ENCODE measurements at places on chromosomes 16 and 17. TPM values are rescaled to one million over a fixed set of nuclear protein-coding genes. Genes with fewer than 3 reads are reported as not detected.

The KRTAP4-4 gene
- total RNA-seq, result not detected

The ADGRG1 gene
- 5.6 TPM for total RNA-seq

The FOXN1 gene
- total RNA-seq, result not detected

- no peak for DNase-seq
These were observed 2.8 kb upstream of the NAT9 start for GRCh38 chr17:74778960-74779359.

DNA sequence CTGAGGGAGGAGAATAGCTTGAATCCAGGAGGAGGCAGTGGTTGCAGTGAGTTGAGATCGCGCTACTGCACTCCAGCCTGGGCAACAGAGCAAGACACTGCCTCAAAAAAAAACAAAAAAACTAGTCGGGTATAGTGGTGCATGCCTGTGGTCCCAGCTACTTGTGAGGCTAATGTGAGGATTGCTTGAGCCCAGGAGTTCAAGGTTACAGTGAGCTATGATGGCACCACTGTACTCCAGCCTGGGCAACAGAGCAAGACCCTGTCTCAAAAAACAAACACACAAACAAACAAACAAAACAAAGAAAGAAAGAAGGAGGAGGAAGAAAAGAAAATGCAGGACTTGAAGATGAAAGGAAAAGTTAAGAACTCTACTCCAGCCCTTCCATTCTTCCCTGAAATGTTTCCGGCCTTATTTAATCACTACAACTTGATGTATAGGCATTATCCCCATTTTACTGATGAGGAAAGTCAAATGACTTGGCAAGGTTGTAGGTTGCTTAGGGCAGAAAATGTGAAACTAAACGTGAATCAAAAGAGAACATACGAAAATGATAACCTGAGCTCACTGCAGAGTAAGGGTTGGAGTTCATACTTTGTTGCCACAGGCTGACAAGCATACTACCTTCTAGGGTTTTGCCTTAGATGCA, 30.0 kb downstream of the PSME3IP1 start:
- no peak for DNase-seq

- DNase-seq, result no peak
These were observed 4.1 kb downstream of the KRT31 start for GRCh38 chr17:41393294-41393693.

DNA sequence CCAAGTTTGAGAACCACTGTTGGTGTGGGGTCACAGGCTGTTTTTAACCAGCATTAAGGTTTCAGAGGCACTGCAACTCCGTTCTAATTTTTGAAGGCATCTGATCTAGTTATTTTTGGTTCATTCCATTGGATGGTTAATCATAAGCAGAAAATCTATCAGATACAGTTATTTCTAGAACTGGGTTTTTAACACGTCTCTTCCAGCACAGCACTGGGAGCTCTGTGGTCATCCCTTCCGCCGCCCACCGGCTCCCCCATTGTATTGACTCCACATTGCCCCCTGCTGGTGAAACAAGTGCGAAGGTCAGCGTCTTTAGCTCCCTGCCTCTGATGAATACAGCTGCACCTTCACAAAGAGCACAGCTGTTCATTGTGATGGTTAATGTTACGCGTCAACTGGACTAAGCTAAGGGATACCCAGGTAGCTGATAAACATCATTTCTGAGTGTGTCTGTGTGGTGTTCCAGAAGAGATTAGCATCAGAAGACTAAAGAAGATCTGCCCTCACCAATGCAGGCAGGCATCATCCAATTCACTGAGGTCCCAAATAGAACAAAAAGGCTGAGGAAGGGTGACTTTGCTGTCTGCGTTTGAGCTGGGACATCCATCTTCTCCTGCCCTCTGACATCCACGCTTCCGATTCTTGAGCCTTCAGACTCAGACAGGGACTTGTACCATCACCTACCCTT, 8.5 kb downstream of the CCL18 start:
- peak; percentile 54 for DNase-seq

- peak; percentile 25 for DNase-seq
These were observed 10.7 kb upstream of the DRC7 start for GRCh38 chr16:57683636-57684545.

- DNase-seq, result no peak
These were observed 47.8 kb upstream of the TBX2 start for GRCh38 chr17:61351745-61352407.

DNA sequence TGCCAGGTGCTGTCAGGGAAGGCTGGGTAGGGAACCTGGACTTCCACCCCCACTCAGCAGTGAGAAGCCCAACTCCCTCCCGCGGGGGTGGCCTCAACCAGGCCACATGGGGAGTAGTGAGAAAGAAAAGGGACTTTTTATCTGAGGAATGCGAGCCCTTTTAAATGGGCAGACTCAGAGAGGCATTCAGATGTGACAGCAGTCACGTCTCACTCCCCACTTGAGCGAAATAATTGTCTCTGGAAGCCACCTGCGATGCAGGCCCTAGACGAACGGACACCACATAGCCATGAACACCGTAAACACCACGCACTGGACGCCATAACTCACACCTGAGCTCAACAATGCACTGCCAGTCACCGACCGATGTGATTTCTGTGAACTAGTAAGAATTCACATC, 11.9 kb upstream of the CD300E start:
- DNase-seq, result no peak

- DNase-seq, result no peak
These were observed 31.9 kb downstream of the CACNG1 start for GRCh38 chr17:67076290-67076689.

Measured in activated naive CD8-positive, alpha-beta T cell treated with anti-CD3 and anti-CD28 coated beads, Interleukin-2, amount 10 ng/mL, durations not matched to agents 7 days and 5 days (primary cell).